ENCODE measurements at places on chromosomes 1 and 21. TPM values are rescaled to one million over a fixed set of nuclear protein-coding genes. Genes with fewer than 3 reads are reported as not detected.

The AZIN2 gene
- total RNA-seq = 2.6 TPM

The ARHGEF19 gene
- 8.4 TPM for total RNA-seq

The APOBEC4 gene
- total RNA-seq = not detected

The ZBTB18 gene
- total RNA-seq = 22.5 TPM

The GCSAML gene
- total RNA-seq = not detected

The CEP104 gene
- total RNA-seq = 63.4 TPM

The PLA2G2F gene
- total RNA-seq = not detected

- peak overlapping the region; percentile 84 for H3K4me3 ChIP-seq
- H3K36me3 ChIP-seq = peaks cover 55% of the 10 kb centered on the region
- DNase-seq = peak; percentile 70
- peak overlapping the region; percentile 92 for H3K27ac ChIP-seq
- peaks cover 71% of the 10 kb centered on the region for H3K4me1 ChIP-seq
Observed at GRCh38 chr1:224430511-224431113, 4.0 kb downstream of the WDR26 start.

GRCh38 chr1:10710489-10710888, 86.0 kb downstream of the CASZ1 start:
- no peak overlapping the region for H3K4me3 ChIP-seq
- H3K36me3 ChIP-seq = no peaks in the 10 kb centered on the region
- H3K27ac ChIP-seq = no peak overlapping the region
- peaks cover 47% of the 10 kb centered on the region for H3K27me3 ChIP-seq

- peaks cover 3% of the 10 kb centered on the region for H3K27me3 ChIP-seq
- no peak overlapping the region for H3K27ac ChIP-seq
- no peaks in the 10 kb centered on the region for H3K36me3 ChIP-seq
- H3K4me3 ChIP-seq = no peak overlapping the region
Observed at GRCh38 chr21:33236766-33237165, 7.0 kb downstream of the IFNAR2 start.

DNA sequence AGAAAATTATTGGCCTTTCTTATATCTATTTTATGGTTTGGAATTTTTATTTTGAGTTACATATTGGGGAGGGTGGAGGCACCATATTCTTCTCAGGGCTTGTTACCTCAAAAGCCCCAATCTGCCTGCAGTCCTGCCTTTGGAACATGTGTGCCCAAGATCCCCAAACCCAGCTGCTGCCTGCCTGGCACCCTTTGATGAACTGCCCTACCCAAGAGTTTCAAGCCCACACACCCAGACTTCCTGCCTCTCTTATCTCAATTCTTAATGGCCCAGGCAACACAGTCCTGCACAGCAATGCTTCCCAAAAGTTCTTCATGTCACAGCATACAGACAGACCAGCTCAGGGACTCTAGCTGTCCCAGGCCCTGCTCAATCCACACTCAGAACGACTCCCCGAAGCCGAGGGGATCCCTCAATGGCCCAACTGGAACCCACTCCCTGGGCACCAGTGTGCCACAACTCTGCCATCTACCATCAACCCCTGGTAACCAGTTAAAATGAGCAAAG, 19.2 kb downstream of the OLFML2B start:
- peaks cover 28% of the 10 kb centered on the region for H3K4me1 ChIP-seq
- H3K27me3 ChIP-seq = no peaks in the 10 kb centered on the region
- no peak for DNase-seq

GRCh38 chr1:69451196-69451595, 116.5 kb upstream of the LRRC7 start:
- no peaks in the 10 kb centered on the region for H3K36me3 ChIP-seq
- no peak overlapping the region for H3K27ac ChIP-seq
- no peak for DNase-seq
- H3K4me1 ChIP-seq = no peaks in the 10 kb centered on the region
- no peaks in the 10 kb centered on the region for H3K27me3 ChIP-seq
- H3K4me3 ChIP-seq = no peak overlapping the region

- no peak for DNase-seq
- peaks cover 52% of the 10 kb centered on the region for H3K36me3 ChIP-seq
- H3K4me3 ChIP-seq = no peak overlapping the region
- no peaks in the 10 kb centered on the region for H3K27me3 ChIP-seq
- no peaks in the 10 kb centered on the region for H3K4me1 ChIP-seq
Observed at GRCh38 chr21:43748622-43749021, 27.5 kb downstream of the CSTB start.
